Epithelial cell of umbilical artery (primary cell): ENCODE measurements at places on chromosomes 12 and 14. TPM values are rescaled to one million over a fixed set of nuclear protein-coding genes. Genes with fewer than 3 reads are reported as not detected.

BHLHE41 gene
- under 0.01 and 0.15 TPM in 2 replicates for total RNA-seq

RPGRIP1 gene
- total RNA-seq = not detected in 2 replicates

HPD gene
- not detected in 2 replicates for total RNA-seq

SDSL gene
- 5.8 and 9.7 TPM in 2 replicates for total RNA-seq

NXPH4 gene
- not detected in 2 replicates for total RNA-seq

RASSF9 gene
- total RNA-seq = 0.97 and 1.2 TPM in 2 replicates

NKX2-1 gene
- total RNA-seq = not detected in 2 replicates

TMX1 gene
- 65.9 and 105 TPM in 2 replicates for total RNA-seq

ADAMTS20 gene
- total RNA-seq = not detected in 2 replicates

LYZ gene
- total RNA-seq = not detected in 2 replicates

KRT7 gene
- total RNA-seq = 33.4 and 450 TPM in 2 replicates

PPM1H gene
- 1.3 and 4.3 TPM in 2 replicates for total RNA-seq

COL2A1 gene
- total RNA-seq = not detected in 2 replicates

PIWIL1 gene
- not detected in 2 replicates for total RNA-seq

MANSC4 gene
- total RNA-seq = 0.32 TPM in 1 of 2 replicates, not detected in the other

PLA2G1B gene
- total RNA-seq = not detected in 2 replicates

MEG3 gene
- 45.1 and 87.2 TPM in 2 replicates for total RNA-seq

C12orf42 gene
- total RNA-seq = not detected in 2 replicates

HELB gene
- total RNA-seq = 1.6 and 5.5 TPM in 2 replicates

CCNB1IP1 gene
- total RNA-seq = 36.2 and 50.7 TPM in 2 replicates

RAPGEF3 gene
- total RNA-seq = 17.2 and 29.5 TPM in 2 replicates

MYO1H gene
- not detected in 2 replicates for total RNA-seq

KCNK10 gene
- total RNA-seq = not detected in 2 replicates

CCDC88C gene
- 10.1 and 17.5 TPM in 2 replicates for total RNA-seq

TMEM121 gene
- total RNA-seq = 10.3 and 18.8 TPM in 2 replicates

TRIP11 gene
- 19.8 and 22.0 TPM in 2 replicates for total RNA-seq

FLRT2 gene
- total RNA-seq = 3.3 and 4.5 TPM in 2 replicates

GLS2 gene
- not detected in 2 replicates for total RNA-seq

PRIMA1 gene
- not detected in 2 replicates for total RNA-seq

ANO4 gene
- not detected in 2 replicates for total RNA-seq

KRT85 gene
- not detected in 2 replicates for total RNA-seq

ZNF384 gene
- 7.1 and 8.8 TPM in 2 replicates for total RNA-seq

SDR9C7 gene
- total RNA-seq = not detected in 2 replicates

GPR68 gene
- 0.61 and 0.65 TPM in 2 replicates for total RNA-seq

PLD4 gene
- not detected in 2 replicates for total RNA-seq

MANSC1 gene
- 5.5 and 8.8 TPM in 2 replicates for total RNA-seq

KHNYN gene
- total RNA-seq = 62.0 and 71.4 TPM in 2 replicates

GPD1 gene
- total RNA-seq = not detected in 2 replicates
